ENCODE measurements at places on chromosomes 7 and 10.

- ATAC-seq: no peak
Observed at GRCh38 chr10:3977761-3978160, 192.8 kb upstream of the KLF6 start.

- ATAC-seq: no peak
Observed at GRCh38 chr7:1900847-1901246, 230.8 kb downstream of the ELFN1 start.

- no peak for ATAC-seq
Observed at GRCh38 chr10:104197364-104197763, 34.8 kb downstream of the CFAP43 start.

- ATAC-seq: no peak
Observed at GRCh38 chr10:91590904-91591796, 41.7 kb downstream of the PPP1R3C start.

GRCh38 chr10:5532618-5533097, 7.9 kb downstream of the CALML3 start:
- no peak for ATAC-seq

Data from activated CD4-positive, CD25-positive, alpha-beta regulatory T cell treated with anti-CD3 and anti-CD28 coated beads, Interleukin-2, amount 50 U/mL, for 24 hours (primary cell).